ENCODE measurements at places on chromosomes 13 and 19. TPM values are rescaled to one million over a fixed set of nuclear protein-coding genes. Genes with fewer than 3 reads are reported as not detected.

DNA sequence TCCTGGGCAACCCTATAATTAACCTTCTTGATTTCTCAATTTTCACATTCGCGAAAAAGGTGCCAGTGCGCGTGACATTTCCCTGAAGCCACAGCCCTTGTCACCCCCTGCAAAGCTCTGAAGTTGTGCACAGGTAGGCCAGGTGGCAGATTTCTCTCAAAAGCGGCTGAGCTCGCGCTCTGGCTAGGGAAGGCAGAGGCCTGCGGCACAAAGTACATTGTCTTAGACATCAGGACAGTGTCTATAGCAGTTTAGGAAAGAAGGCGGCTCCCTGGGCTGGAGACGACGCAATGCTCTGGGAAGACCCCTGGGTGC, 42.9 kb upstream of the ZNF14 start:
- peaks cover 17% of the 10 kb centered on the region for H3K36me3 ChIP-seq
- no peaks in the 10 kb centered on the region for H3K27me3 ChIP-seq
- H3K4me3 ChIP-seq, result peak overlapping the region; percentile 96
- H3K27ac ChIP-seq, result peak overlapping the region; percentile 89

DNA sequence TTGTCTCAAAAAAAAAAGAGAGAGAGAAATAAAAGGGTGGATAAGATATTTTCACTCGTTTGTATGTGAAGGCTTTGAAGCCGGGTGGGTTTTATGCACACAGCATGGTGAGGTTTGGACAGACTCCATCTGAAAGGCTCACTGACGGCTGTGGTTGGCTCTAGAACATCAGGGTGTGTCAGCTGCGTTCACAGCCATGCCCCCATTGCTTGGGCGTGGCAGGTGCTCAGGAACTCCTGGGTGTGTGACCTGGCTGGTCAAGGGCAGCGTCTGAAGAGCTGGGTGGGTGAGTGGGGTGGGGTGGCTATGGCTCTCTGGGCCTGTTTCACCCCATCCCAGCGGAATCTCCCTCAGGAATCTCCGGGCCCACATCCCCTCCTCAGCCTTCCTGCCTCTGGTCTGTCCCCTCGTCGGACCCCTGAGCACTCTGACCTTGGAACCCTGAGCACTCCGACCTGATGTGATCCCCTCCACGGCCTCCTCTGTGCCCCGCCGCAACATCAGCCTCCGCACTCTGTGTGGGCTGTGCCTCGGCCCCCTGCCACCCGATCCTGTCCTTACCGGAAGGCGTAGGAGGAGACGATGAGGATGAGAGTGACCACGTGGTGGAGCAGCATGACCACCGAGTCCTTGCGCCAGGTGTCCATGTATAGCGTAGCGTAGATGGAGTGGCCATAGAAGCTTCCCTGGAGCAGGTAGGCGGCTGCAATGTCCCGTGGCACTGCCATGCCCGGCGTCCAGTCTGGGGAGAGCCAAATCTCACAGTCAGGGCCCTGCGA, 12.2 kb downstream of the CERS1 start:
- DNase-seq, result no peak
- no peaks in the 10 kb centered on the region for H3K36me3 ChIP-seq
- no peaks in the 10 kb centered on the region for H3K27me3 ChIP-seq
- H3K4me1 ChIP-seq, result no peaks in the 10 kb centered on the region
- no peak overlapping the region for H3K27ac ChIP-seq

DNA sequence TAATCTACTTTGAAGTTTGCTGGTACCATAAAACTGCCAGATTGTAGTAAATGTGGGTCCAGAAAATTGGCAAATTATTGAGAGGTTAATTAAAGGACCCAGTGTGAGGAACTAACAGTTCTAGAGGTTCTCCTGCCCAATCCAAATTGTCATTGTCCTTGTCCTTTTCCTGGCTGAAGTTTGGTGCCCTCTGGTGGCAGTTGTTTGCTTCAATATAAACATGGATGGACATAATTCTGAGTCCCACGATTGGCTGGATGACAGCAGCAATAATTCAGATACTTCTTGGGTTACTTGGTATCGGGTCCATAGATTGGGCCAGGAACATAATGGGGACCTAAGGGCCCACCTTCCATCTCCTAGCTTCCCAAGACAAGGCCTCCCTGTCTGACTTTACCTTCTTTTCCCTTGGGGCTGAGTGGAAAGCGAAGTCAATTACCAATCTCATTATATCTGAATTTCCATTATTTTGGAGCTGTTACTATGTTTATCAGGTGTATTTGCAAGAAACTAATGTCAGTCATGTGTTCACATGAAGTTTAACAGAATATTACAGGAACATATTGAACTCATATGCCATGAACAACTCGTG, 33.8 kb upstream of the GARRE1 start:
- H3K4me3 ChIP-seq, result no peak overlapping the region
- peaks cover 48% of the 10 kb centered on the region for H3K4me1 ChIP-seq
- DNase-seq, result peak; percentile 38
- H3K27me3 ChIP-seq, result no peaks in the 10 kb centered on the region

Gene CSNK1A1L
- not detected for total RNA-seq

DNA sequence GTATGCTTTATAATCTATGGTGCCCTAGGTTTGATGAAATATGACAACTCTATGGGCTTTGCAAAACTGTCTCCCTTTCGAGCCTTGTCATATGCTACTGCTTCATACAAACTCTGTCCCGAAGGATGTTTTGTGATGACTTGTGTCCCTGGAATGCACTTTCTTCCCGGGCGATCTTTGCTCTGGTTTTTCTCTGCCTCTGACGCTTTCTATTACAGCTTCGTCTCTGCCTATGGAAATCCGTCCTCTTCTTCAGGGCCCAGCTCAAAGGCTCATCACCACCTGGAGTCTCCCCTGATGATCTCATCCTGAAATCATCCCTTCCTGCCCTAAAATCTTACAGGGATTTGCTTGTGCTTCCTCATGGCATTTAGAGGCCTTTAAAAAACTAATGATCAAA, 191.5 kb upstream of the KL start:
- H3K36me3 ChIP-seq, result no peaks in the 10 kb centered on the region
- no peak overlapping the region for H3K4me3 ChIP-seq
- H3K27ac ChIP-seq, result no peak overlapping the region
- no peaks in the 10 kb centered on the region for H3K4me1 ChIP-seq
- no peak for DNase-seq

- no peak overlapping the region for H3K4me3 ChIP-seq
- no peak for DNase-seq
- H3K4me1 ChIP-seq, result peaks cover 58% of the 10 kb centered on the region
- H3K27ac ChIP-seq, result no peak overlapping the region
- peaks cover 9% of the 10 kb centered on the region for H3K36me3 ChIP-seq
Observed at GRCh38 chr19:5956728-5957127, 21.2 kb downstream of the RANBP3 start.

Measured in activated T-helper 1 cell treated with anti-CD3 and anti-CD28 coated beads, Interleukin-12 subunit alpha, Interleukin-12 subunit beta, Interleukin-2, Interleukin-4 antibody, amounts not matched to agents 30 ng/mL and 10 ng/mL and 1 ng/mL, durations not matched to agents 14 hours and 24 hours and 36 hours (primary cell).